ENCODE measurements at places on chromosomes 1 and 21. TPM values are rescaled to one million over a fixed set of nuclear protein-coding genes. Genes with fewer than 3 reads are reported as not detected.

The ZC3H12A gene
- 7.5 TPM for total RNA-seq

The BACE2 gene
- 9.8 TPM for total RNA-seq

The TMEM269 gene
- total RNA-seq, result not detected

The CORT gene
- total RNA-seq, result 0.29 TPM

The SHISAL2A gene
- total RNA-seq, result not detected

The S100A4 gene
- 458 TPM for total RNA-seq

GRCh38 chr1:245926888-245927287 is 580.2 kb downstream of the SMYD3 start:
- DNase-seq, result no peak

DNA sequence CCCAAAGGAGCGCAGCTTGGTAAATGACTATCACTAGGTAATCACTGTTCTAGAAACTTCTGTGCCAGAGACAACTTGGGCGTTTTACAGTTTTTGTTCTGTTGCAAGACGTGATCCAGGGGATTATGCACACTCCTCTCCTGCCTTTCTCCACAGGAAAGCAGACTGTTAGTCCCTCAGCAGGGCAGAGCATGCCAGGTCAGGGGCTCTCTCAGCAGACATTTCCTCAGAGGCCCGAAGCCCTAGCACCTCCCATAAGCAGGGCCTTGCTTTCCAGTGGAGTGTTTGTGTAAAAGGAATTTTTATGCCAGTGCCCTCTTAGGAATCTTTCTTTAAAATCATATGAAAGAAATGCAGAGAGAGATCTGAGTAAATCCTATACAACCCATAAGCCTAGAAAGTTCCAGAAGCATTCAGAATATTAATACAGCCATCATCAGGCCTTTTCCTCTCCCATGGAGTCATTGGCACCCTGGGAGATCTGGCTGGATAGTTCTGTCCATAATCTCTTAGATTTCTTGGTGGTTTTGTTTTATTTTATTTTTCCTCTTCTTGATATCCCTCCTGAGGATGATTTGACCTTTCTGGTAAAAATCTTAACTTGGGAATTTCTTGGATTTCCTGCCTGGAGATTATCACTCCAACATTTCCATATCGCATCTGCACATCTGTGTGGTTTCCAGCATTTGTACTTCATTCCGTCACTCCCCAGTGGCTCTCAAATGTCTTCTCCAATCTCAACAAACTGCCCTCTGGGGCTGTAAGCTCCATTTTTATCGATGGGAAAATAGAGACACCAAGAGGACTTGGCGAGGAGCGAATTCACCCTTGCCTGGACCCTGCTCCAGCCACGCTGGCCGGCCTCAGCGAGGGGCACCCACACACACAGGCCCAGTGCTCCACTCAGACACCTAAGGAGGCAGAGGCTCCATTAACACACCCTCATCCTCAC is 116.1 kb downstream of the PSMG1 start:
- DNase-seq, result no peak

- peak; percentile 51 for DNase-seq
Observed at GRCh38 chr1:40039245-40039756, 1.2 kb upstream of the CAP1 start.

DNA sequence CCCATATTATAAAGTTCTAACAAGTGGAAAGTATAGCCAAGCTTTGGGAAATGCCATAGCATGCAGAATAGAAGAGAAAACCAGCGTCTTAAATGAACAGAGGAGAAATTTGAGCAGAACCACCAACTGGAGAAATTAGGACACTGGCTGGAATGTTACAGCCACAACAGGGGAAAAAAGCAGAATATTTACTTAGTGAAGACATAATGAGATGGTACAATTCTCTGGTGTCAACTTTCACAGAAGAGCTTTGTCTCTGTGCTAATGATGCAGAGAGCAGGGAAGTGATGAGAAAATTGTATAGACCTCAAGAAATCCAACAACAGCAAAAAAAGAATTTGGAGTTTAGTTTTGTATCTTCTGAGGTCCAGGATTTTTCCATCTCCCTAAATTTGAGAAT is 249.7 kb downstream of the KIF26B start:
- DNase-seq, result no peak

DNA sequence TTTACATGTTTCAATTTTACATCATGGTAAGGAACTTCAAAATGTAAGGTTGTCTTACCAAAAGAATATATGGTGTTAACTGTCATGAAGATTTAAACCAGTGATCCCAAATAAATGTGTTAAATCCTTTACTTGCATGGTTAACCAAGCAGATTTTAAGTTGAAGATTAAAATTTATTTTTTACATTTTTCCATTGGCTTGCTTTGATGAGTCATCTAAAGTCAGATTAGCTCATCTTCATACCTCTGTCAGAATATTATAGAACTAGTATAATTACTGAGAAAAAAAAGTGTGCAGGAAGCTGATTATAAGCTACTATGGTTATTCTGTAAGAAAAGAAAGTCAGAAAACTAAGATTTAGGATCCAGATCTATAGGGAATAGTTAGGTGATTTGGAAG is 95.3 kb upstream of the DPH5 start:
- DNase-seq, result no peak
